ENCODE measurements at places on chromosomes 6 and 20.

DNA sequence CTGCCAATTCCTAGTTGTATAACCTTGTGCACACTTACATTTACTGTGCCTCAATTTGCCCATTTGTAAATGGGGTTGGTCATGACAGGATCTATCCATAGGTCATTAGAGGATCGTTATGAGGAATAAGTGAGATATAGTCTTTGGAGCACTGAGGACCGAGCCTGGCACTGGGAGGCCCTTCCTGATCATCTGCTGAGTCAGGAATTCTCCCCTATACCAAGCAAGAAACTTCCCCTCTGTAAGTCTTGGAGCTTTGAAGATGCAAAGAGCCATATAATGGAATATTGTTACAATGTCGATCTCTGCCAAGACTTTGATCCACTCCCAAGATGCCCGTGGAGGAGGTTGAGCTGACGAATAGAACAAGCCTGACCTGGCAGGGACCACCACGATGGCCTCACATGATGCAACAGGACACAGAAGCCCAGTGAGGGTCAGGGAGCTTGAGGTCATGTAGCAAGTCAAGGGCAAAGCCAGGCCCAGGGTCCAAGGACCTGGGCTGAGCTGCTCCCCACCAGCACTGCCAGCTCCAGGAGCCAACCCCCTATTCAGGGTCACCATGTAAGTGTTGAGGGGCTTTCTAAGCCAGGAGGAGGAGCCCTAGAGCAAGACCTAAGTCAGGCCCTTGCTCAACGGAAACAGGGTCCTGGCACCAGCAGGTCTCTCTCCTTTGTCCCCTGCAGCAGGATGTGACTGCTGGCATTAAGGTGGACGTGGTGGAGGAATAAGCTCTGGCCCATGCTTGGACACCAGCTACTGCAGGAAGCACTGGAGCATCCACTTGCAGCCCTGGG is 16.7 kb downstream of the PDRG1 start:
- no peak for DNase-seq

GRCh38 chr6:127383988-127384387 is 40.6 kb upstream of the ECHDC1 start:
- no peak for DNase-seq

DNA sequence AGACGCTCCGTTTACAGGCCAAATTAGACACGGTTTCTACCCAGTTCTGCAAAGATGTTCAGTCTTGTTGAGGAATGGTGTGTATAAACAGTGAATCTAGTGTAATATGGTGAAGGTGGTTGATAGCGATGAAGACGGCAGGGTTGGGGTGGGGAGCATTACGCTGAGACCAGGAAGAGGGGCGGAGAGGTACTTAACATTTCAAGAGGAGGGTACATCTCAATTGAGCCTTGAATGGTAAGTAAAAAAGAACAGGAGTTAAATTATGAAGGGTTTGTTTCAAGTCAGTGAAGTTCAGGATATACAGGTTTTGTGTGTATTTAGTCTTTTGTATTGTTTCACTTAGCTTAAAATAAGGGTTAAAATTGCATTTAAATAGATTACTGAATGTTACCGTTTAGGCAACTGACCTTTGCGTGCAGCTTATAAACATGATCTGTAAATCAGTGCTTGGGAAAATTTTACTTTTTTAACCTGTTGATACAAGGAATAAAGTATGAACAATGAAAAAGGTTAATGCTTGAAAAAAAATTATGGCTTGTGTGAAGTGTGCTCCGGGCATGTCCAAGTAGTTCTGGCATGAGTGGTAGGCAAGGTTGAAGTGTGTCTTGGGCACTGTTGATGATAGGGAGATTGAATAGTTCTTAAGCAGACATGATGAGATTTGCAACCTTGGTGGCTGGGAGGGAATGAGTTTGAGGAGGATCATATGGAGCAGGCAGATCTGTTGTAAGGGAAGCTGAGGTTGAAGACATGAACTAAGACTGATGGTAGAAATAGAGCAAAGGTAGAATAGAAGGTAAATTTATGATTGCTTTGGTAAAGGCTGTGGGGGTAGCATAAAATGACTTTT is 842 bp downstream of the POLR1C start:
- no peak for DNase-seq

DNA sequence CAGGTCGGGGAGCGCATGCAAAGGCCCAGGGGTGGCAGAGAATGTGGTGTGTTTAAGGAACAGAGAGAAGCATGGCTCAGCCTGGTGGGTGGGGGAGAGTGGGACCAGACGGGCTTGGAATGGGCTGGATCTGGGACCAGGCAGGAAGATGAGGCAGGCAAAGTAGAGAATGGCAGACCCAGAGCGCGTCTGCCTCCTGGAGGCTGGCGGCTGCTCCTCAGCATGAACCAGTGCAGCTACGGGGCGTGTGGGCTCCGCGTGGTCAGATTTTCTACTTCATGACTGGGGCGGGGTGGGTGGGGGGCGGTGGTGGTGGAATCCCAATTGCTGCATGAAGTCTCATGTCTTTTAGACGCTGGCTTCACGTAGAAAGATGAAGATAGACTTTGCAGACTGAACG is 135.6 kb downstream of the TFAP2C start:
- DNase-seq: no peak

GRCh38 chr6:154938221-154938580 is 56.9 kb upstream of the TIAM2 start:
- DNase-seq: no peak

GRCh38 chr6:166477647-166478365 is 95.1 kb upstream of the MPC1 start:
- no peak for DNase-seq

- no peak for DNase-seq
Observed at GRCh38 chr6:132973514-132973993, 159.2 kb downstream of the RPS12 start.

GRCh38 chr6:49551866-49552129 is 1.3 kb downstream of the C6orf141 start:
- DNase-seq: no peak

GRCh38 chr6:78268591-78269452 is 598.5 kb upstream of the IRAK1BP1 start:
- DNase-seq: no peak
